ENCODE measurements at places on chromosomes 5 and 9.
A peak's percentile ranks its signal among the peaks of the same experiment; 100 is the strongest.

- peak; percentile 57 for DNase-seq
These were observed 1.0 kb downstream of the CSNK1A1 start for GRCh38 chr5:149550268-149550583.

DNA sequence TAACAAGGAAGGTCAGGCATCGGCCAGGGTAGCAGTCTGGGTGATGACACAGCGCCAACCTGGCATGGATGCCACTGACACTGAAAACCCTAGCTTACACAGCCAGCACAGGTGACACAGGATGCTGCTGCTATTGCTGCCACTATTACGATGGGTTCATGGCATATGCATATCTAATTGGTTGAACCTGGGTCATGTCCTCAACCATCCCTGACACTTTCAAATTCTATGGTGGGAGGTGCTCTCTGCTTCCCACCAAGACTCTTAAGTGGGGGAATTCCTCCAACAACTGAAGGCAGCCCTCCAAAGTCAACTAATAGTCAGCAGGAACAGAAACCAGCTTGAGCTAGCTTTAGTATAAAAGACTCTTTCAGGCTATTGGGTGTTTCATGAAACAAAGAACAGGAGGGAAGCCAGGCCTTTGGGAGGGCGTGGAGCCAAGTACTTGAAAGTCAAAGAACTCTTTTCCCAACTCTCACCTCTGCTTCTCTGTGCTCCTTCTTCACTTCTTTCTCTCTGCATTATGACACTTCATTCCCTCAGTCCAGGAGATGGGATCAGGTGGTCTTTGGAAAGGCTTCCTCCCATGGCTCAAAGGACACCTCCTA lies 21.3 kb downstream of the PTTG1 start:
- no peak for DNase-seq

GRCh38 chr5:123476731-123477130 lies 35.2 kb upstream of the CSNK1G3 start:
- no peak for DNase-seq

DNA sequence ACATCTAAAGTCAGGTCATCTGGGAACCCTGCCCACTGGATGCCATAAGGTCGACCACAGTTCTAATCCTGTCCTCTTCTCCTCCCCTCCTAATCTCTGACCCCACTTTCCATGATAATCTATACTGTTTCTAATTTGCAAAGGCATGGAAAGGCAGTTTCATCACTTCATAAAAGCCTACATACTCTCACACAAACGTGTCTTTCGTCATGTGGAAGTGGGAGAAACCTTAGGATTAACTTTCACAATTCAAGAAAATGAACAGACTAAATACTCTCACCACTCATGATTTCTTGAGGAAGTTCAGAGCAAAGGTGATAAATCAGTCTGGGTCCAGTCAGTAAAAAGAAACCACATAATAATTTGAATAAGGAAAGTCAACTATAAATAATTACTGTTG lies 5.5 kb downstream of the FANCC start:
- DNase-seq = no peak

- no peak for DNase-seq
These were observed 21.0 kb upstream of the MRPS30 start for GRCh38 chr5:44787731-44788130.

- DNase-seq = peak; percentile 61
These were observed 7.0 kb downstream of the PDE6A start for GRCh38 chr5:149937610-149938009.

GRCh38 chr5:175848676-175849075 lies 22.7 kb upstream of the CPLX2 start:
- DNase-seq = no peak

- DNase-seq = peak; percentile 26
These were observed at the start of gene PCDHGA4 for GRCh38 chr5:141354900-141355469. PCDHGA4 (plus strand) TSS chr5:141355021; CDS start chr5:141355108, 87 bp downstream.

DNA sequence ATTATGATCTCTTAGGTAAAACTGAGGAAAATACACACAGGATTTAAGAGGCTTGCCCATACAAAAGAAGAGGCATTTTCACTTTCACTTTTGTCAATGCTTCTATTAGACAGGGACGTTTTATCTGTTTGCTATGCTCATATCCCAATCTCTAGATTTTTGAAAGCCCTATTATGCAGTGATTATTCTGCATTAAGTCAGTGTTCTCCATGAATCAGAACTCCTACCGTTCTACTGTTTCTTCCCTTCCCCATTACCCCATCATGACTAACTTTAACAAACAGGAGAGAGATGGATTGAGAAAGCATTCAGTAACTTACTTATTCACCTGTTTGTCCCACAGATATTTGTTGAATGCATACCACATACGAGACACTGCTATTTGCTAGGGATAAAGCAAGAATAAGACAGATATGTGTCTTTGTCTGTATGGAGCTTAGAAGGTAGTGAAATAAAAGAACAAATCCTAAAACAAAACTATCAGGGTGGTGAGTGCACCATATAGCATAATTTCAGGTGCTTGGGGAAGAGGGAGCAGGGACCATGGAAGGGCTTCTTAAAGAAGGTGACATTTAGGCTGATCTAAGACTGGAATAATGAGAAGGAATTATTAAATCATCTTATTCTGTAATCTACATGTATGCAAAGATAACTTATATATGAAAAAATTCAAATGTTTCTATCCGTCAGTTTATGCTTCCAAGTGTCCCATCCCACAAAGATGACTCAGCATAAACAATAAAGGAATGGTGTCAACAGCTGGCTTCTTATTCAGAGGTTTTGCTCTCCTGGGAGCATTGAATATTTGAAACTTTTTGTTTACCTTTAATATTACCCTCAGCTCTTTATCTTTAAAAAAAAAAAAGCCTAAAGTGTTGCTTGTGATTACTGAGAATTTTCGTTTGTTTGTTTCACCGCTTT lies 328.1 kb downstream of the HINT1 start:
- no peak for DNase-seq

DNA sequence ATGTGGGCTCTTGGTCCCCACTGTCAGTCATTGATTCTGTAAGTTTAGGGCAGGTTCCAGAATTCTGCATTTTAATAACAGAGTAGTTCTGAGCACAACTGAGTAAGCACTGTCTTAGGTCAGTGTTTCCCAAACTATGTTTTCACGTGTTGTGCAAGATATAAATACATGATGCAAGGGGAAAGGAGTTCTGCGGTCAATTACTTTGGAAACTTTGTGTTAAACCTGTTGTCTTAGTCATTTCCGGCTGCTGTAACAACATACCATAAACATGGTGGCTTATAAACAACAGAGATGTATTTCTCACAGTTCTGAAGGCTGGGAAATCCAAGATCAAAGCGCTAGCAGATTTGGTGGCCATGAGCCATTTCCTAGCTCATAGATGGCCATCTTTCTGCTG lies 69.8 kb downstream of the EQTN start:
- no peak for DNase-seq

DNA sequence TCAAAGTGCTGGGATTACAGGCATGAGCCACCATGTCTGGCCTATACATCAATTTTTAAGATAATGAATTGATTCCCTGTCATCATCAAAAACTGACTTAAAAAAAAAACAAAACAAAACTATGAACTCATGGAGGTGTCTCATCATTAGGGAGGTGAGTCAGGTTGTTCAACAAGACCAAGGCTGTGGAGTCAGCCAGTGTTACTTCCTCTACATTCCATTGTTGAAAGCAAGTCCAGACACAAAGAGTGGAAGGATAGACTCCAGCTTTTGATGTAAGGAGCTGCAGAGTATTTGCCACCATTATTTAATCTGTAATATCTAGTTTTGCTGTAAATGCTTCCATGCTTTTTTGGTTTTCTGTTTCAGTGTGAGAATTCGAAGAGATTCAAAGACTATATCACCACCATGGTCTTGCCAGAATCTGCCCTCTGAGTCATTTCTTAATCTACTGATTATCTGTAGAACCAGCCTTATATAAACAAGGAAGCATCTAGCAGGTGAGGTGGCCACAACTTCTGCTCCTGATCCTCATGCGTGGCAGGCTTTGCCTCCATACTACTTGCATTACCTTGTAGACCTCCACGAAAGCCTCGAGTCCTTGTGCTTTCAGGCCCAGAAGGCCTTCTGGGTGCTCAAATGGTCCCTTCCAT lies 156.1 kb downstream of the FGF1 start:
- DNase-seq = no peak

DNA sequence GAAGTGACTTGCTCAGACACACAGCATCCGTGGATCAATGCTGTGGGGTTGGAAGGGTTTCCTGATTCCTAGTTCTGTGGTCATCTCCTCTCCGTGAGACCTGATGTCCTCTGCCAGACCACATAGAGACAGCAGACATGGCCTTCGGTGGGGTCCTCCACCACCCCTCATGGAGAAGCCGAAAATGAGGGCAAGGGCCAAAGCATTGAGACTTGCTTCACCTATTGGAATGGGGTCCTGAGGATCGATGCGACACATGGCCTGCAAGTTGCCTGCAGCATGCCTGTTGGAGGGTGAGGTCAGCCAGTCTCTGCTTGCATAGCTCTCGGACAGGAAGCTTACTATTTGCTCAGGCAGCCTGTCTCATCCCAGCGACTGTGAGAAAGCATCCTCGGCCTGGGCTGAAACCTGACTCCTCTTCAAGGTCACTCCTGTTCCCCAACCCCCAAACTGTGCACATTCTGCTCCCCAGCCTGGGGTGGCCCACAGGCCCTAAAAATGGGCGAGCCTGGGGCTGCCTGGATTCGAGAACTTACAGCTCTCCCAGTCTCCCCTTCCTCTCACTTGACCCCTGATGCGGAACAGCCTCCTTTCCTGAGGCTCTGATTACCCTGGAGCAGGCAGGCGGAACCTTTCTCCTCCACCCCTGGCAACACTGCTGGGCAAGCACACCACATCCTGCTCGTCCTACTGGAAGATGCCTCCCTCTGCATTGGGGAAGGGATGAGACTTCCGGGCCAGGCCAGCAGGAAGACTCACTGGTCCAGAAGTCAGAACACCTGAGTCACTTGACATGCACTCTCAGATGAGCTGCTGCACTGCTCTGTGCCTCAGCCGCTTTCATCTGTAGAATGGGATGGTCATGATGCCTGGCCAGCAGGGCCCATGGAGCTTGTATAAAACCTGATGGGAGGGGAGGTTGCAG lies 186.9 kb downstream of the RGS3 start:
- peak; percentile 86 for DNase-seq

GRCh38 chr9:114157516-114158176 lies 2.3 kb downstream of the COL27A1 start:
- peak; percentile 77 for DNase-seq

- no peak for DNase-seq
These were observed 9.4 kb downstream of the GBGT1 start for GRCh38 chr9:133154097-133154989.

DNA sequence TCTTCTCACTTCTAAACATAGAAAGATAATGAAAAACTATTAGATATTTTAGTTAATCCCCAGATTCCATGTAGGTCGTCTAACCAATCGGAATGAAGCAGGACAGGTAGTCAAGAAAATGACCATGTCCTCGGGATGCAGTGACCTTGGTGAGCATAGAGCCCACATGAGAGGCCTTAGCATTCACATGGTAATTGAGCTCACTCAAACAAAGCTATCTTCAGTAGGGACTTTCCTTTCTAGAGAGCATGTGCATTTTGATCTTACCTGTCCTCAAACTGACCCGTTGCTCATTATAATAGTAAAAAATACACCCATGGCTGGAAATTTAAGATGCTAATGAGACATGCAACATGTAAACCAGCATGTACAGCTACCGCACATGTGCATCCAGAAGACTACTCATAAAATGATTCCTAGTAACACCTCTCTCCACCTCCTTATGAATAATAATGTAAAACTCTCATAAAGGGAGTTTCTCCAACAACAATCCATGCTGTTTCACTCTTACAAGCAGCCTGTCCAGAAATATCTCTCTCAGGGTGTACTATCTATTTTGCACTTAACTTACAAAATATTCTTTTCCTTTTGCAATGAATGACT lies 274.0 kb upstream of the CDH9 start:
- no peak for DNase-seq

DNA sequence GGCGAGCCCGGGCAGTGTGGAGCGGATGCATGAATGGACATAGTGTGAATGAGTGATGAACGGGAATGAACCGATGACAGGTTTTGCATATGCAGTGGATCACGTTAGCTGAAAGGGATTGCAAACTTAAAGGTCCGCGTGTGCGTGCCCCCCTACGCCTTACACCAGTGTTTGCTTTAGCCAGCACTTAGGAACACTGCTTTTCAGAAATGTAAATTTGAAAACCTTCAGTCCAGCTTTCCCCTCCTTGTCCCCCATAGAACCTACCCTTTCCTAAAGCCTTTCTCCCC lies 692 bp downstream of the PSAT1 start:
- peak; percentile 59 for DNase-seq

- DNase-seq = no peak
These were observed 38.0 kb downstream of the TMEM161B start for GRCh38 chr5:88230546-88231066.

GRCh38 chr5:107523029-107523680 lies 147.6 kb downstream of the EFNA5 start:
- no peak for DNase-seq

- DNase-seq = no peak
These were observed 303.1 kb downstream of the MLLT3 start for GRCh38 chr9:20319241-20319640.

DNA sequence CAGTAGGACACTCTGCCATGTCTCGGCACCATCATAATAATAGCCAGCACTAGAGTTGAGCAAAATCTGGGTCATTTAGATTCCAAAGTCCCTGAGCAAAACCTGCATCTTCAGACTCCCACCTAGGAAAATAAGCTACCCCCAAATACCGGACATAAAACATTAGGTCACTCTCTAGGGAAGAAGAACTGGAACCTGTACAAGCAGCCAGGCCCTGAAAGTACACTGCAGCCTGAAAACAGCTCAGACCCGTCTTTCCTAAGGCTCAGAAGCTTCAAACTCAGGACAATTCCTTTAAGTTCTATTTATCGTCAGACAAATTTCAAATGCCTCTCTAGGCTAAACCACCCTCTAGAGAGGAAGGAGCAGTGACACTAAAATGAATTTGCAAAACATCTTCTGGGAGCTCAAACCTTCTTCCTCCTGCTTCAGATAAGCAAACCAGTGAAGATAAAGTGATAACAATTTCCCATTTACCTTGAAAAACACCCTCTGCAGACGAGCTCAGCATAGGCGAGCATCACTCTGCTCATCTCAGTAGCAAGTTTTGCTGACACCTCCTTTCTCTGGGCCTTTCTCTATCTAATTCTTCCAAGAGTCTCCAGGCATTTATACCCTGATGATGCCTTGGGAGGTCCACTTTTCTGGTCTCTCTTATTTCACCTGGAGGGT lies 34.0 kb downstream of the ADAM19 start:
- no peak for DNase-seq

GRCh38 chr9:35357116-35357515 lies 132.8 kb upstream of the RUSC2 start:
- no peak for DNase-seq

- peak; percentile 86 for DNase-seq
These were observed 7.2 kb downstream of the EPB41L4A start for GRCh38 chr5:112411903-112412302.

GRCh38 chr9:125990186-125990792 lies 243.1 kb downstream of the PBX3 start:
- no peak for DNase-seq

Data from lung microvascular endothelial cell (primary cell).